H54 (cell line): ENCODE measurements at places on chromosomes 16 and 17.

DNA sequence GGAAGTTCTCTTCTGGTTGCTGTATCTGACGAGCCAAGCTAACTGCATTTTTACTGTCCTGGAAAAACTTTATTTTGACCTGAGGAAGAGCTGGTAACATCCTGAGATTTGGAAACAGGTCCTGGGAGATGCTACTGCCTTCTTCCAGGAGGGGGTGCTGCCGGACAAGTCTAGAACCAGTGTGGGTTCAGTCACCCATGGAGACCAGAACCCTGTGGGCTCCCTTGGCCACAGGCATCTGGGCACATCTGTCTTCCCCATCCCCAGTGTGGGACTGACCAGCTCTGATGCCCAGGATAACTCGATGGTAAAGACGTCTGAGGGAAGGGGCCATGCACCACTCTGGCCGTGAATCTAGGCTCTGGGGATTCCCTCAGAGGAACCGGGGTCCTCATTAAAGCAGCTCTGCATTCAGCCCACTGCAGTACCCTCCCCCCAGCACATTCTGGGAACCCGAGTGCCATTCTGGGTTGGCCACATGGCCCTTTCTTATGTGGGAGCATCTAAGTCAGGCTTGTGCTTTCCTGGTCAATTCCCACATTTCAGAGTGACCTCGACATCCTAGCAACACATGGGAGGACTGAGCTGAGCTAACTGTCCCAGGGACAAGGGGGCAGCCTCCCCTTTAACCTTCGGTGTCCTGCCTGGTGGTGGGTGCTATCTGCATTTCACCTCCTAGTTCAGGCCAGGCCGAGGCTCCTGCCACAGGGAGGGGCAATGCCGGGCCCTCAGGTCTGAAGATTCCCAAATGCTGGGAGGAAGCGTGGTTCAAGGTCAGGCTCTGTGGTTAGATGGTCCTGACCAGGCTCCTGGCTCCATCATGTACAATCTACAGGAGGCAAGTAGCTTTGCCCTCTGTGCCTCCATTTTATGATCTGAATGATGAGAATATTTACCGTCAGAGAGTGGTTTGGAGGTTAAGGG lies 6.4 kb downstream of the C16orf86 start:
- peak; percentile 82 for DNase-seq

DNA sequence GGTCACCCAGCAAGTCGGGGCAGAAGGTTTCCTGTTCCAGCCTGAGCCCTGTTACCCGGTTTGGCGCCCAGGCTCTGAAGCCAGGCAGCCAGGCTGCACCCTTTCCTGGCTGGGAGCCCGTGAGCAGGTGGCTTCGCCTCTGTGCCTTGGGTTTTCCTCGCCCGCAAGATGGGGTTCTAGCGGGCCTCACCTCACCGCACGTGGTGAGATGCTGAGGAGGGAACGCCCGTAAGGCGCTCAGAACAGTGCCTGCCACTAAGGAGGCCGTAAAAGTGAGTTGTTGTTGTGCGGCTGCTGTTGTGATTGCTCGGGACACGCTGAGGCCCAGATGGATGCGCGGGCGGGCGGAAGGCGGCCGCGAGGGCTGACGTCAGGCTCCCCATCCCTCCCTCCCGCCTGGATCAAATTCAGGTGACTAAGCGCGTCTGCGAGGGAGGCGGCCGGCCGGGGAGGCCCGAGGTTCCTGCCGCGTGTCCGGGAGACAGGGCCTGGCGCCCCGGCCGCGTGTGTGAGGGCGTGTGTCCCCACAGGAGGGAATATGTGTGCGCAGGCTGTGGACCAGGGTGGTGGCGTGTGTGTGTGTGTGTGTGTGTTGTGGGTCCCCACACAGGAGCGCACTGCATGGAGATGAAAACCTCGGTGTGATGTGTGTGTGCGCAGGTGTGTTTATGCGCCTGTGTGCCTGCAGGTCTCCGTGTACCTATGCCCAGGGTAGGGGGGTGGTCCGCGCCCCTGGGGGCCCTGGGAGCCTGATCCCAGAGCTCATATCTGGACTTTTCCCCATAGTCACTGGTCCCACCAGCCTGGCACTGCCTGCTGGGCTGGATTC lies 4.3 kb downstream of the CAMKK1 start:
- peak; percentile 91 for DNase-seq

GRCh38 chr17:41354536-41354935 lies 3.9 kb upstream of the KRT33A start:
- DNase-seq = no peak

DNA sequence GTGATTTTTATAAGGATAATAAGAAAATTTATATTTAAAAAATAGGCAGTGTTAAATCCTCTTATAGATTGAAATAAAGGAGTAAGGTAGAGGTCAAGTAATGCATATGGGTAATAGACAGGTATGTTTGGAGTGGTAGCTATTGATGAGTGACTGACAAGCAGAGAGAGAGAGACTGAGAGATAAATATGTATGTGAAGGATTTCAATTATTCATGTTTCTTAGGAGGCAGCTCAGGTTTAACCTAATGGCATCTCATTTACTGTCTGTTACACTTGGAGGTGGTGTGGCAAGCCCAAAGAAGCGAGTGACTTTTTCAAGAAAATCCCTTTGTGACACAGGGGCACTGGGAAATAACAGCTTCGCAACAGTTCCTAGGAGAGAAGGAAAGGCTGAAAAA lies 120.2 kb downstream of the KIF2B start:
- DNase-seq = no peak
